Activated CD8-positive, alpha-beta memory T cell treated with anti-CD3 and anti-CD28 coated beads for 4 hours (primary cell): ENCODE measurements at places on chromosomes 1 and 21.
A peak's percentile ranks its signal among the peaks of the same experiment; 100 is the strongest.

DNA sequence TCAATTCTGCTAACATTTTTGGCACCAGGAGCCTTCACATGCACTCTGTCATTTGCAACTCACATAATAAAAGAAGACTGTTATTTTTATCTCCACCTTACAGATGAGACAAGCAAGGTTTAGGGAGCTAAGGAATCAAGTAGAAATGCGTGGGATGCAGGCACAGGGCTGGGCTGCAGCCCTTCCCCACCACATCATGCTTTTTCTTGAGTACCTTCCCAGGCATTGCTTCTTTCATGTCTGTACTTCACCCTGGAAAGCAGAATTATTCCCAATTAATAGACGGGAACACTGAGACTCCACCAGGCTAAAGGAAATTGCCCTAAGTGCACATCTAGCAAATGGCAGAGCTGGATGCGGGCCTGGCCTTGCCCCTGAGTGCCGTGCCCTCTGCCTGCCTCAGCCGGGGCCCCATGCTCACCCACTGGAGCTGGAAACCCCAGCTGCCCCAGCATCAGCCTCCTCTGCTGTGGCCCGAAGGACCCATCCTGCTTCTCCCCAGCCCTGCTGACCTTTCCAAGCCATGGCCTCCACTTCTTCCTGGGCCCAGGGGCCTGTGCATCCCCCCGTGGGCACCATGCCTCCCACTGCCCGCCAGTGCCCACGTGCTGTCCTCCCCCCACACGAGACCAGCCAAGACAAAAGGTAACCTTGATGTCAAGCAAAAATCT lies 257.5 kb downstream of the TOMM20 start:
- DNase-seq: no peak

- DNase-seq: no peak
Observed at GRCh38 chr1:165539908-165540307, 3.9 kb upstream of the LRRC52 start.

GRCh38 chr1:207156095-207156494 lies 52.1 kb downstream of the C4BPA start:
- no peak for DNase-seq

DNA sequence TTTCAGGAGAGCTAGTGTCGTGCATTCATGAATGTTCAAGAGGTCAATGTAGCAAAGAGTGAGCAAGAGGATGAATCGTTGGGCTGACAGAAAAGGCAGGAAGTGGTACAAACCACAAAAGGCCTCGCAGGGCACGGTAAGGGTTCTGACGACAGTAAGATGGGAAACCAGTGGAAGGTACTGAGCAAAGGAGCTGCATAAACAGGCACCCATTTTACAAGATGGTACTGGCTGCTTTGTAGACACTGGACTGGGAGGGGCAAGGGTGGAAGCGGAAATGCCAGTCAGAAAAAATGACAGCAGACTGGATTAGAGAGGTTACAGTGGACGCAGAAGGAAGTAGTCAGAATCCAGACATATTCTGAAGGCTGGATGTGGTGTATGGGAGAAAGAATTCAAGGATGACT lies 123.5 kb downstream of the PTPN14 start:
- peak; percentile 26 for DNase-seq

DNA sequence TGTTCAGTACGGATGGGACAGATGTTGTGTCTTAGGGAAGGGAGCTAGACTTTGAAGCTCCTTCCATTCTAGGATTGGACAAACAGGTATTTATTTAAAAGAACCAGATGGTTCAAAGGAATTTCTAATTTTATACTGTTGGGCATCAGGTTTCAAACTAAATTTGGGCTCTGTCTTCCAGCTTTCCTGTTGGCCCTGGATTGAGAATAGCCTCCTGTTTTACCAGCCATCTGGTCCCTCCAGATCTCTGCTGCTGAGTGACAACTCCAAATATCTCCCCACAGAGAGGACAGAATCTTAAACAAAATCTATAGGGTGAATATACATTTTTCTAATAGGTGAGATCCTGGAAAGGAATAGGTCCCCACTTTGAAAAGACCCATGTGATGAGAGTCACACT lies 52.5 kb upstream of the CNIH3 start:
- no peak for DNase-seq

DNA sequence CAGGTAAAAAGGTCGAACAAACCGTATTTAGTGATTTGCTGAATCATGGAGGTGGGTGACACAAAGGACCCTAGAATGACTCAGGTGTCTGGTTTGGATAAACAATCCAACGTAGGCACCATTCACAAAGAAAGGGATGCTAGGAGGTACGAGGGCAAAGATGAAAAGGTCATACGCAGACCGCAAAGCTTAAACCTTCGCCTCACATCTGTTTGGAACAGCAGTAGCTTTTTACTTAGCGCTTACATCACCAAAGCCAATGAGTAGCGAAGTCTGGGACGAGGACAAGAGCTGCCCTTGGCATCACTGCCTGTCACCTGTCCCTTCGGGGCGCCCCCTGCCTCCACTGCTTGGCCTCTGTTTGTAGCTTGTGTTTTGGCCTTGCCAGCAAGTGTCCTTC lies 350.2 kb downstream of the SMYD3 start:
- no peak for DNase-seq

- no peak for DNase-seq
Observed at GRCh38 chr1:55531644-55532043, 316.5 kb upstream of the USP24 start.

- DNase-seq: no peak
Observed at GRCh38 chr1:2495026-2495425, 18.9 kb downstream of the PLCH2 start.

GRCh38 chr1:155242805-155243358 lies 12.4 kb downstream of the ENTREP3 start:
- DNase-seq: no peak

DNA sequence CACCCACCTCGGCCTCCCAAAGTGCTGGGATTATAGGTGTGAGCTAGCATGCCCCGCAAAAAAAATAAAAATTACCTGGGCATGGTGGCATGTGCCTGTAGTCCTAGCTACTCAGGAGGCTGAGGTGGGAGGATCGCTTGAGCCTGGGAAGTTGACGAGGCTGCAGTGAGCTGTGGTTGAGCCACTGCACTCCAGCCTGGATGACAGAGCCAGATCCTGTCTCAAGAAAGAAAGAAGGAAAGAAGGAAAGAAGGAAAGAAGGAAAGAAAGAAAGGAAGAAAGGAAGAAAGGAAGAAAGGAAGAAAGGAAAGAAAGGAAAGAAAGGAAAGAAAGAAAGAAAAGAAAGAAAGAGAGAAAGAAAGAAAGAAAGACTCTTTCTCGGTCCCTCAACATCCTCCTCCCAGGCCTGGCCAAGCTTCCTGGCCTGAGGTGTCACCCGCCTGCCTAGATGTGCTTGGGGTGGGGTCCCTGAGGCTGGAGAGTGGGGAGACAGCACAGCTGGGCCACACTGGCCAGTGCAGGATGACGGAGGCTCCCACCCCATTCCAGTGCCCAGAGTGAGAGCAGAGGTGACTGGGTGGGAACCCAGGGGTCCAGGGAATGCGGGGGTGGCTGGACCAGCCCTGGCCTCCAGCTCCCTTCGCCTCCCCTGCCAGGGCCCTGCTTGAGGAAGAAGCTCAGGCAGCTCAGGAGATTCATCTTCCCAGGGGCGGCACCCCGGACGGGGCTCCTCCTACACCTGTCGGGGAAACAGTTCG lies 10.2 kb upstream of the GNB1 start:
- no peak for DNase-seq

GRCh38 chr1:46128344-46128743 lies 4.1 kb downstream of the PIK3R3 start:
- DNase-seq: no peak

GRCh38 chr21:33063907-33064622 lies 5.9 kb upstream of the OLIG1 start:
- no peak for DNase-seq

- DNase-seq: no peak
Observed at GRCh38 chr1:172005856-172006255, 164.6 kb downstream of the DNM3 start.

- DNase-seq: no peak
Observed at GRCh38 chr1:237316352-237316751, 274.4 kb downstream of the RYR2 start.

- no peak for DNase-seq
Observed at GRCh38 chr1:34013958-34014737, 150.3 kb downstream of the HMGB4 start.

DNA sequence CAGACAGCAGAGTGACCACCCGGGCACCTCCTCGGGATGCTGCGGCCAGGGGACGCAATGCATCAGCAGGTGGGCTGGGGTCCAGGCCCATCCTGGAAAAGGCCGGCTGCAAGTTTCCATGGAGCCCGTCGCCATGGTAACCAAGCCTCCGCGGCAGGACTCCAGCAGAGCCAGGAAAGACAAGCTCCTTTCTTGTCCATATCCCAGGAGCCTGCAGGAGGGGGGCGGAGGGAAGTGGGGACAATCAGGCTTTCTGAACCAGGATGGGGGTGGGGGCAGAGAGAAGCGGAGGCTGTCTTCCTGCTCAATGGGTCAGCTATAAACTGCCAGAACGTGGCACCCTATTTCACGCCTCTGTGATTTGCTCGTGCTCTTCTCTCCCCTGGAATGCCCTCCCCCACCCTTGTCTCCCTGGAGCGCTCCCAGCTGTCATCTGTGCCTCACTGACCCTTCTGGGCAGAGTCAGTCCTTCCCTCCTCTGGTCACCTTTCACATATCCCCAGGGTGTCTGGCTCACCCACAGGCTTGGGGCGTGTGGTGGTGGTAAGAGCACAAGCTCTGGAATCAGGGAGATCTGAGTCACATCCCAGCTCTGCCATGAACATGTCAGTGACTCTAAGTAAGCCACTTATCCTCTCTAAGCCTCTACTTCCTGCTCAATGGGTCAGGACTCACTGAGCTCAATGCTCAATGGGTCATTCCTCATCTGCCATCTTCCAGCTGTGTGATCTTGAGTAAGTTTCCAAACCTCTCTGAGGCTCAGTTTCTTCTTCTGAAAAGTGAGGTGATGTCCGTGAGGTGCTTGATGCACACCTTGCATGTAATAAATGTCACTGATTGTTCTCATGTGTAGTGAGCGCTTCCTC lies 58.9 kb upstream of the LAPTM5 start:
- no peak for DNase-seq

DNA sequence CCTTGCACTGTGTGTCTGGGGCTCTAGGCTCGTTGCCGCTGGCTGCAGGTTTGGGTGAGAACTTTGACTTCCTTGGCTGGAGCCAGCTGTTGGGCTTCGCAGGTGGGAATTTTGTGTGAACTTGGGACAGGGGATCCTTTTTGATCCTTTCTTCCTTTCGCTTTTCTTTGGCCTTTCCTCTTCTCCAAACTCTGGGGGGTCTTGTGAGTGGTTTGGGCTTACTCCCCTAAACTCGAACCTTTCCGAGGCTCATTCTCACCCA lies 643 bp downstream of the COQ8A start:
- no peak for DNase-seq

GRCh38 chr1:19427087-19427781 lies 58.1 kb downstream of the CAPZB start:
- no peak for DNase-seq

DNA sequence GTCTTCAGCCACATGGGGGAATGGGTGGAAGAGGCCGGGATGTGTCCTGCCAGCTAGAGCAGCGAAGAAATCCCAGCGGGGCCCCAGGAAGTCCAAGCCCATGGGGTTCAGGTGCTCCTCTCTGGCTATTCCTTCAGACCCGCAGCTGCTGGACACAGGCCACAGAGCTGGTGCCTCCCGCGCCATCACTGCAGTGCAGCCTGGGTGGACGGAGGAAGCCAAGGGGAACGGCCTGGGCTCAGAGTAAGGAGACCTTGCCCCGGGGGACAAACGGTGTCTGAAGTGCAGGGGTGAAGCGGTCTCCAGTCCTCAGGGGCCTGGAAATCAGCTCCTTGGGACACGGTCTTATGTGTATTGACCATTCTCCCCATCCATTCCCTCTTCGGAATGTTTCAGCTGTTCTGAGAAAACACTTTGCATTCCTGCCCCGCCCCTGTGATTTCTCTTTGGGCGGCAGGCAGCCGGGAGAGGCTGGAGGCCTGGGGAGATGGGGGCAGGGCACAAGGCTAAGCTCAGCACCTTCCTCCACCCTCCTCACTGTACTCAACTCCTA lies 18.4 kb downstream of the MTHFR start:
- no peak for DNase-seq

- DNase-seq: no peak
Observed at GRCh38 chr1:155946633-155947219, 5.3 kb downstream of the RXFP4 start.

DNA sequence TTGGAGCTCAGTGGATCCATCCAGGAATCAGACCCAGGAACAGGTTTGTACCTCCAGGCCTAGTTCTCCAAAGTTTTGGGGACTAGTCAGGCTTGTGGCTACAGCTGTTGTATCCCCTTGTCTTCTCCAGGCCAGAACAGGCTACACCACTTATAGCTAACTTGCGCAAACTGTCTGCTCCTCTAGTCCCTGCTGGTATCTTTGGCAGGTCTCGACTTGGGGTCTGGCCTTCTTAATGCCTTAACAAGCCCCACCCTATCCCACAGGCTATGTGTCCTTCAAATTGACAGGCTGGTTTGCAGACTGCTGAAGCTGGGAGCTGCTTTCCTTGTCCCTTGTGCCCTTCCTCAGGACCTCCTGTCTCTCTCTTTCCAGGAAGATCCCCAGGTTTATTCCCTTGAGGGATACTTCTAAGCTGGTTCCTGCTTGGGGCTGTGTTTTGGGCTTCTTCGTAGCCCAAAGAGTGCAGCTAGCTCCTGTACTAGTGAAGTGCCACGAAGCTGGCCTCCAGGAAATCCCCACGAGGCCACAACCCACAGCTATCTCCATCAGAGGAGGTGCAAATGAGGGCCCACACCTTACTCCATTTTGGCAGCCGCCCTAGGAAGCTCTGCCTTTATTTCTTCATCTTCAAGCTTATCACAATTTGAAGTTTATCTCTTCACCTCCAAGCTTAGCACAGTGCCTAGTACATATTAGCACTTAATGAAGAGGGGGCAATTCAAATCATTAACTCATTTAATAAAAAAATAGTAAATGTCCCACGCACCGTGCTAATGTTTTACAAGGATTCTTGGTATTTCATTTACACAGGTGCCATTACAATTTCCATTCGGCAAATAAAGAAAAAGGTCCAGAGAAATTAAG lies 683 bp upstream of the DMAP1 start:
- DNase-seq: no peak
